RWPE1 (cell line): ENCODE measurements at places on chromosomes 2 and 18.

DNA sequence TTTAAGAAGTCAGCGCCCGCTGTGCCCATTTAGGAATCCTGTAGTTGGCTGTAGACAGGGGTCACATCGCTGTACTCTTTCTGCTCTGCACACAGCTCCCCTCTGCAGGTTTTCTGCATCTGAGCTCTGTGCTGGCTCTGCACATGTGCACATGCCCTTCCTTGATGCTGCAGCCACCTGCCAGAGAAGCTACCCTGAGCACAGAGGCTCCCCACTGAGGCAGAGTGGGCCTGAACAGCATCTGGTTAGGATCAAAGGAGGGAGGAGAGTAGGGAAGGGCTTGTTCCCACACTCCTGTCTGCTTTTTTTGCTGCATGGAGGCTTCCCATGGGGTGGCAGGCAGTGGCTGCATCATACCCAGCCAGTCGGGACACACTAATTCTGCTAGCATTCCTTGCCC is 238.9 kb downstream of the FHOD3 start:
- no peak for DNase-seq

GRCh38 chr18:1510542-1511179 is 606.0 kb downstream of the ADCYAP1 start:
- no peak for DNase-seq

DNA sequence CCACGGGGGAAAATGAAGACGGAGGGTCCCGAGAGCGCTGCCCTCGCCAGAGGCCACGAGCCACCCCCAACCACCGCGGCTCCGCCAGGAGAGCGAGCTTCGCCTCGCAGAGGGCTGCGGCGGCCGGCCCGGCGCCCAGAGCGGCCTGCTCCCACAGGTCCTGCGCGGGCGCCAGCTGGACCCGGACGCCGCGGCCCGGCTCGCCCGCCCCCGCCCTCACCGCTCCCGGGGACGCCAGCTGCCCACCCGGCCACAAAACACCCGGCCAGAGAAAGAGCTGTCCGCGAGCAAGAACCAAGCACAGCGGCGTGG is 709 bp downstream of the PTPN2 start:
- DNase-seq, result peak; percentile 33

GRCh38 chr2:98572676-98573075 is 35.6 kb downstream of the COA5 start:
- DNase-seq, result no peak

GRCh38 chr2:69693059-69693774 is 48.7 kb upstream of the ANXA4 start:
- no peak for DNase-seq

DNA sequence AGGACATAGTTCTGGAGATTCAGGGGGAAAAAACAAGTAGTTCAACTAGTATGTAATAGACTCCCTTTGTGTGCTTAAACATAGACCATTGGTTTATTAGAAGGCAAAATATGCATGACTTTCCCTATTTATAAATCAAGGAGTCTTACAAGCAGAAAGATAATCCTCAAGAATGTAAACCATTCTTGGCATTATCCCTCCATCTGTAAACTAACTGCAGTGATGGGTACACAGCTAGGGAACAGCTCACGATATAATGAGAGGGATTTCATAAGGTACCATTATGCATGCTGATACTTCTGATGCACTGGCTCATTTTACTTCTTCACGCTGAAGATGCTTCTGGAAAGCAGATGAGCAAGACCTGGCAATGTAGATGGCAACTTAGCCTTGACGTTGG is 878 bp downstream of the FBXO15 start:
- no peak for DNase-seq

DNA sequence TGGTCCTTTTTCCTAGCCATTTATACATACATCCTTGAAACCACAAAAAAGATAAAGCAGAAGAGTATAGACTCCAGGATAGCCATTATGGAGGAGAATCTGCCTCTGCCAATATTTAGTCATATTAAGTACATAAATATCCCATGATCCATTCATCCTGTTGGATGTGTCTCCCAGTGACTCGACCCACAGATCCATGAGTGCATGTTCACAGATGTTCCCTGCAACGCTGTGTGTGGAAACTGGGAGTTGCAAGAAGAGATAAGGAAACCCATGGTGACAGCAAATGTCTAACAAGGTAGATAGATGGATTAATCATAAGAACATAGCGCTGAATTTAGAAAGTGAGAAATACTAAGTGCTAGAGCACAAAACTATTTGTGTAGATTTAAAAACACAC is 34.5 kb downstream of the STK39 start:
- no peak for DNase-seq

- DNase-seq, result no peak
These were observed 7.2 kb upstream of the ITGB6 start for GRCh38 chr2:160207271-160207670.

DNA sequence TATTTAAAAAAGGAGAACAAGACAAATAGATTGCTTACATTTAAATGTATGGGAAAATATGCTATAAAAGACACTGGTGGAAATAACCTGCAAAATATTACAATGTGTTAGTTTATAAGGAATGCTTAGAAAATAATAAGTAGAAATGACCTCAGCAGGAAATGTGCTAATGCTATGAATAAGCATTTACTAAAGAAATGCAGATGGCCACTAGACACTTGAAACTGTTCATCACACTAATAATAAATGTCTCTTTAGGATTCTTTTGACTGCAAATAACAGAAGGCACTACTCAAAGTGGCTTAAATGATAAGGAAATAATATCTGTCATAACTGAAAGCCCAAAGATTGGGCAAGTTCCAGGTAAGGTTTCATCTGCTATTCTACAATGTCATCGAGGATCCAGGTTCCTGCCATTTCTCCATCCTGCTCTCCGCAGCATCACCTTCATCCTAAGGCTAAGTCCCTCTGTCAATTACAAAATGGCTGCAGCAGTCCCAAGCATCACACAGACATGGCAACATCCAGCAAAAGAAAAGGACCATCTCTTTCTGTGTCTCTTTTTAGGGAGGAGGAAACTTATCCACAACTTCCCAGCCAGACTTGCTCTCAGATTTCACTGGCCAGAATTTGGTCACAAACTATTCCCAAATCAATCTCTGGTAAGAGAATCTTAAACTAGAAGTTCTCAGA is 21.9 kb downstream of the METTL8 start:
- no peak for DNase-seq

DNA sequence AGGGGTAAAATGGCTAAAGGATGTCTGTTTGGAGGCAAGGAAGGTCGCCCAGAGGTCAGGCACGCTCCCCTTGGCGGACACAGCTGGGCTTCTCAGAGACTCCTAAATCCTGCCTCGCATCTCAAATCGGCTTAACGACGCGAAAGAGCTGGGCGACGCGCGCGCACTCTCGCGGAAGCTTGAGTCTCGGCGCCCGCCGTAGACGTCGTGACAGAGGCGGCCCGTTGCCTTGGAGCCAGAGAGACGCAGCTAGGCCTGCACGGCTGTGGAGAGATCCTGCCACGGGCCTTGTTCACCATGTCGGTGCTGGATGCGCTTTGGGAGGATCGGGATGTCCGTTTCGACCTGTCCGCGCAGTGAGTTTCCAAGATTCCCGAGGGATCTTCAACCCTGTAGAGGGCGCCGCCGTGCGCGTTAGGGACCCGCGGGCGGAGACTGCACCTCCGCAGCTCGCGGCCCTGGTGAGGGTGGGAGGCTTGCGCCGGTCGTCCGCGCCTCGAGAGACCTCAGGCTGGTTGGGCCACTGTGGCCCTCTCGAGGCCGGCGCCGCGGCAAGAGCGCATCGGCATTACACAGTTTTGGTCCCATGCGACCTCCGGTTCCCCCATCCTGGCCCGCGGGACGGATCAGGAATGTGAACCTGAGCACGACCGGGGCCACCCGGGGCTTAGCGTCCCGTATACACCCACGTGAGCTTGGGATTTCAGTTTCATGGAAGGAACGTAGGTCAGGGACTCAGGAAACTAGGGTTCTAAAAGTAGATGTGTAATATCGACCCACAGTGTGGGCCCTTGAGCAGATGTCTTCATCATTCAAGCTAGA is at the start of gene BBS5:
BBS5 (plus strand) TSS at position 238 of the 822 bp plus-strand sequence; CDS start at position 298, 60 bp downstream.
- peak; percentile 60 for DNase-seq

DNA sequence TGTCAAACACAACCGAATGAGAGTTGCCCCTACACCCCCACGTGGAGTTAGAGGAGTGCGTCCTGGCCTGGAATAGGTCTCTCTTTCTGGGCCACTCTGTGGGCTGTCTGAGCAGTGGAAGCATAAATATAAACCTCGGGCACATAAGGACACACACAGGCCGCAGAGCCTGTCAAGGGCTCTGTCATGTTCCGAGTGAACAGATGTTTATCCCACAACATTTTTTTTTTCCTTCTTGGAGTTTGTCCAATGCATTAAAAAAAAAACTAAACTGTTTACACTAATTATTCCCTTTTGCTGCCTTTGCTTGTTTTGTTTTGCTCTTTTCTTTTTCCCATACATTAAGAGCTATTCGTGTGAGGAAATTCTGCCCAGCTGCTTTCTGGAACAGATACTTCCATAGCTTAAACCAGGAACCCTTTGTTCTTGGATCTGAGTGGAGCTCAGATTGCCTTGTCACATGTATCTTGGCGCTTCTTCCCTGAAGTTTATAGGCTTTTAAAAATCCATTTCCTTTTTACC is 228.3 kb upstream of the FOSL2 start:
- no peak for DNase-seq

DNA sequence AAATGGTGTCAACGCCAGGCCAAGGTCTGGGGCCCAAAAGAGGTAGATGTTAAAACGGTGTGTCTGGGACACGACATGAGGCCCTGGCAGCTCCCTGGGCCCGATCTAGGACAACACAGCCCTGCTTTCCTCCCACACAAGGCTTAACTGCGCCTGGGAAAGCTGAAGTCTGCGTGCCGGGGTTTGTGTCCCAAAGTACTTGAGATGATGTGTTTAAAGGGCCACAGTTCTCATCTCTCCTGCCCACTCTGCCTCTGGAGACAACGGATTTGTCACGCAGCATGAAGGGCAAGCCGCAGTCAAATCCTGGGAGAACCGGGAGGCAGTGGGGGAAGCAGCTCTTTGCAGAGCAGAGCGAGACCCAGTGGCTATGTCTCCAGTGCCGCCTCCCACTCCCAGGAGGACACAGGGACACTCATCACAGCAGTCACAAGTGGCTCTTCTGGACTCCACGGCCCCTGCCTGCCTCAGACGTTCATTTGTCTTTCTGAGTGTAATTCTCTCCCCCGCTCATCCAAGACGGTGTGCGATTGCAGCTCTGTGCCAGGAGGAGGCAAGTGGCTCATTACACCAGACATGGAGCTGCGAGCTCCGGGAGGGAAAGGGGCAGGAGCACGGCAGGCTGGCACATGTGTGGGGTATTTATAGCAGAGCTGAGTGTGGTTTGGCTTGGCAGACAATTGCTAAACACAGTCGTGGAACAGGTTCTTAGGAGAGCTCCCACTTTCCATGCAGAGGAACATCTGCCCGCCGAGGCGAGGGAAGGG is 57.7 kb upstream of the SEMA4C start:
- DNase-seq, result peak; percentile 88

GRCh38 chr2:231936491-231936890 is 10.3 kb upstream of the NPPC start:
- no peak for DNase-seq

- DNase-seq, result no peak
These were observed 79.1 kb upstream of the SEC11C start for GRCh38 chr18:59060551-59060950.

- no peak for DNase-seq
These were observed 197.8 kb downstream of the TNS1 start for GRCh38 chr2:217804791-217805667.

DNA sequence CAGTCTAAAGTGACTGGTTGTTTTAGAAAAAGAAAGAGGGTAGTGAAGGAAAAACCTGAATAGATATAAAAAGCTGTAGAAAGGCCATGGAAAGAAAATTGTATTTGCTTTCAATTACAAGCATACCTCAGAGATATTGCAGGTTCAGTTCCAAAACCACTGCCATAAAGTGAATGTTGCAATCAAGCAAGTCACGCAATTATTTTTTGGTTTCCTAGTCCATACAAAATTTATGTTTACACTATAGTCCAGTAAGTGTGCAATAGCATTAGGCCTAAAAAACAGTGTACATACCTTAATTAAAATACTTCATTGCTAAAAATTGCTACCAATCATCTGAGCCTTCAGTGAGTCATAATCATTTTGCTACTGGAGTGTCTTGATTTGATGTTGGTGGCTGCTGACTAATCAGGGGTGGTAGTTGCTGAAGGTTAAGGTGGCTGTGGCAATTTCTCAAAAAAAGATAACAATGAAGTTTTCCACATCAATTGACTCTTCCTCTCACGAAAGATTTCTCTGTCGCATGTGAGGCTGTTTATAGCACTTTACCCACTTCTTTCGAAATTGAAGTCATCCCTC is 2003.8 kb upstream of the PIK3C3 start:
- no peak for DNase-seq

DNA sequence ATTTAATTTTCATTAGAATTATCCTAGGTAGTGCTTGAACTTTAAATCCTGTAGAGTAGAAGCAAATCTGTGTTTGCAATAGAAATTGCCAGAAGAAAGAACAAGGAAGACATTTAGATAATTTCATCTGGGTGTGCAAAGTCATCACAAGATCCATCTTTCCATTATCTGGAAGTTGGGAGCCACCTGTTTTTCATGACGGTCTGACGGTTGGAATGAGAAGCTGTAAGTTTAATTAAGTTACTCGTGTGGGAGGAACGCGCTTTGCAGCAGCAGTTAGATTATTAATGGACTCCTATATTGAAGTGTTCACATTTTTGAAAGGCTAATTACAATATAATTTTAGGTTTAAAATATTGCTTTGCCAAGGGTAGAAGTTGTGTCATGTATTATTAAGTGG is 69.9 kb upstream of the PARD3B start:
- no peak for DNase-seq

GRCh38 chr2:110124038-110124825 is 8.6 kb upstream of the MALL start:
- DNase-seq, result no peak

- no peak for DNase-seq
These were observed 77.8 kb upstream of the CCDC195 start for GRCh38 chr2:224793946-224794345.

DNA sequence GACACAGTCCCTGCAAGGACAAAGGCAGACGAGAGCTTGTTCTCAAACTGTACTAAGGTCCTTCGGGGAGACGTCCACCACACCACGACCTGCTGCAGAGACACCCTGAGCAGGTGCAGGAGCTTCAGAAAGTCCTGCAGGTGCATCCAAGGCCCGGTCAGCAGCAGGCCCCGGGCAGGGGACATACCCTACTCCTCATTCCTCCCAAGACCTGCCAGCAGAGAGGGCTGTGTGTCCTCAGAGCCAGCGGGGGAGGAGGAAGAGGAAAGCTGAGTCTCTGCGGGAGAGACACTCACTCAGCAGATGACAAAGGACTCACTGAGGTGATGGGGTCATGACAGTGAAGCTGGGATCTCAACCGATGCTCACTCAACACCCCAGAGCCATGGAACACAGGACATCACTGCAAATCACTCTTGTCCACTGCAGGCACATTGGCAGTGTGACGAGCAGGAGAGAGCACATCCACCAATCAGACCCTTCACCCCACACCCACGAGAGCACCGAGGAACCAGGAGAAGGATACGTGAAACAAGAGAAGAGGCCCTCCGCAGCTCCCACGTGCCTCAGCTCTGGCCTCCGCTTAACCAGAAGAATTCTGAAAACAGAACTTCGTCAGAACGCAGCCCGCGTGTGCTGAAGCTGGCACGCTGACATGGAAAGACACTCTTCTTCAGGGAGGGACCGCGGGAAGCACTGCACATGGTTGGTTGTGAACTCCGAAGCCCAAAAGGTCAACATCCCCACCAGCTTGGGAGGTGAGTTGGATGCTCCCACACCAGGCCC is 9.3 kb downstream of the HDAC4 start:
- no peak for DNase-seq

GRCh38 chr18:33802955-33803354 is 224.9 kb downstream of the ASXL3 start:
- DNase-seq, result no peak

GRCh38 chr2:144254342-144255235 is 265.3 kb downstream of the ZEB2 start:
- no peak for DNase-seq
